ENCODE measurements at places on chromosomes 11 and 22. TPM values are rescaled to one million over a fixed set of nuclear protein-coding genes. Genes with fewer than 3 reads are reported as not detected.

The CCDC81 gene
- total RNA-seq = 0.59 TPM

The IFITM1 gene
- total RNA-seq = 123 TPM

DNA sequence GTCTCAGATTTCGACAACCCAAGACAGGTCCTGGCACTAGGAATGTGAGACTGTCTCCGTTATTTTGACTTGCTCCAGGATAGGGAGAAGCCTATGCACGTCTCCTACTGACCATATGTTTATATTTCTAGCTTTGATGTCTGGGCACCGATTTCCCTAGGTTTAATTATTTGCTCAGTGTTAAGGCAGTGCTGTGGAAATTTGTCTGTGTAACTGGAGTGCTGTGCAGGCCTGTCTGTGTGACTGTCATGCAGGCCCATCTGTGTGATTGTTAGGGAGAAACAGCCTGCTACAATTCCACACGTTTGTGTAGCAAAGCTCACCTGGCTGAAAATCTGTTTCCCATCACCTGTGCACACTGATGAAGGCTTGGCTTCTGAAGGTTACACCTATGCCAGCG, 29.6 kb upstream of the HSPA8 start:
- DNase-seq = no peak

The NXPE1 gene
- total RNA-seq = 0.11 TPM

The SLC22A12 gene
- not detected for total RNA-seq

GRCh38 chr11:64089493-64089892, 53.8 kb downstream of the FLRT1 start:
- no peak for DNase-seq

DNA sequence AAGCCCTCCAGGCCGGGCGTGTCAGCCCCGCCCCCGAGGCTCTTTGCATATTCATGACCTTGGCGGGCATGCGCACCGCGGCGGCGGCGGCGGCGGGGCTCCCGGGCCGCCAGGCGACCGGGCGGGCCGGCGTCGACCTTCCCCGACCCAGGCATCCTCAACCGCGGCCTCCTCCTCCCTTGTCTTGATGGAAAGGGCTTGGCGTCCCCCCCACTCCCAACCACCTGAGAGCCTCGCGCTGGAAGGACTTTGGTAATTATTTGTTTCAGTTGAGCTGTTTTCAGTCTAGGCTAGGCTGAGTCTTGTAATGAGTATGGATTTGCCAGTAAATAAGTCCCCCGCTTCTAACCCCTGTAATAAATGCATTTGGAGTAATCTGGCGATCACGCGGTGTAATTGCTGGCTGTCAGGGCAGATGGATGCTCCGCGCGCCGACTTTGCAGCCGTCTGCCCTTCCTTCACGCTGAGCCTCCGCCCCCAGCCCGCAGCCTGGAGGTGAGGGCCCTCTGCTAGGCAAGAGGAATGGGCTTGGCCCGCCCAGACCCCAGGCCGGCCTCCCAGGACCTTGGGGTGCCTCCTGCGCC, 25.2 kb downstream of the FLRT1 start:
- no peak for DNase-seq

DNA sequence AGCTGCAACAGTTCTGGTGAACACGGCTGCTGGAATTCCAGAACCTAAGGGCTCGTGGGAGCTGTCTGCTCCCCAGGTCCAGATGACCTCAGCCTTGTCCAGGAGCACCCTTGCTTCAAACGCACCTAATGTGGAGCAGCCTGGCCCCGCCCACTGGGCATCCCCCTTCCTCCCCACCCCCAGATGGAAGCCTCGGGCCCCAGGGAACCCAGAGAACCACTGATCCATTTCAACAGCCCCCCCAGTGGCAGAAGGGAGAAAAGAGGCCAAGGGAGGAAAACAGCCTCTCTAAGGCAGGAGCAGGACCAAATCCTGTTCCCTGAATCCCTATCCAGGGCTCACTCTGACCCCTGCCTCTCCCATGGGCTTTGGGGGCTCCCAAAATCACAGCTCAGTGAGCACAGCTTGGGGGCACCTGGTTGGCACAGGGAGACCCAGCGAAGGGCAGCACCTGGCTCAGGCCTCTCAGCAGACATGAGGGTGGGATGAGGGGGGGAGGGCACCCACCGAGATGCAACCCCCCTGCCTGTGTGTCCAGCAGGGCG, 1.2 kb downstream of the CYTH4 start:
- DNase-seq = no peak

- DNase-seq = no peak
Measured at GRCh38 chr22:45919504-45920286, 57.3 kb downstream of the WNT7B start.

DNA sequence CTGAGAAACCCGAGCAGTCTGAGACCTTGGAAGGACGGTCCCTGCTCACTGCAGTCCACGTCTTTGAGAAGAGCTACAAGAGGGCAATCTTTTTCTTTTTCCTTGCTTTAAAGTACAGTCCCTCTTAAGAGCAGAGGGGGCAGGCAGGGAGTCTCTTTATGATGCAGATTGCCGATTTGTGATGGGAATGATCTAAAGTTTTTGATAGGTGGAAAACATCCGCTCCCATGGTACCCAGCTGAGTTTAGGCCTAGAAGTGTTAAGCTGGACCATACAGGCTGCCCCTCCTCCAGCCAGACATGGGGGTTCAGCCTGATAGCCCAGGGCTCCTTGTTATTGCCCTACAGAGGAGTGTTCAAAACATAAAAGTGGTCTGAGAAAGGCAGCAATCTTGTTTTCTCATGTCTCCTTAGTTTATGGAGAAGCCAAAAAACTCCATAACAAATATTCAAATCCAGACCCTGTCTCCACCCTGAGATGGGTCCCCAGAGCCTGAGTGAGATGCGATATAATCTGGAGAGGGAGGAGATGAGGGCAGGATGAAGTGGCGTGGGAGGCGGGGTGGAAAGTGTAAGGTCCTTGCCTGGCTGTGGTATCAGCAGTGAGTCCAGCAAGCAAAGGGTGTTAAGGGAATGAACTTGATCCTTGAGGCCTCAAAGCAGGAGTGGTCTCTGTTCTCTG, 135.1 kb downstream of the FDX1 start:
- DNase-seq = no peak

The SEPTIN3 gene
- not detected for total RNA-seq

GRCh38 chr11:132876239-132876638, 656.1 kb downstream of the OPCML start:
- no peak for DNase-seq

The OR2AT4 gene
- total RNA-seq = not detected

DNA sequence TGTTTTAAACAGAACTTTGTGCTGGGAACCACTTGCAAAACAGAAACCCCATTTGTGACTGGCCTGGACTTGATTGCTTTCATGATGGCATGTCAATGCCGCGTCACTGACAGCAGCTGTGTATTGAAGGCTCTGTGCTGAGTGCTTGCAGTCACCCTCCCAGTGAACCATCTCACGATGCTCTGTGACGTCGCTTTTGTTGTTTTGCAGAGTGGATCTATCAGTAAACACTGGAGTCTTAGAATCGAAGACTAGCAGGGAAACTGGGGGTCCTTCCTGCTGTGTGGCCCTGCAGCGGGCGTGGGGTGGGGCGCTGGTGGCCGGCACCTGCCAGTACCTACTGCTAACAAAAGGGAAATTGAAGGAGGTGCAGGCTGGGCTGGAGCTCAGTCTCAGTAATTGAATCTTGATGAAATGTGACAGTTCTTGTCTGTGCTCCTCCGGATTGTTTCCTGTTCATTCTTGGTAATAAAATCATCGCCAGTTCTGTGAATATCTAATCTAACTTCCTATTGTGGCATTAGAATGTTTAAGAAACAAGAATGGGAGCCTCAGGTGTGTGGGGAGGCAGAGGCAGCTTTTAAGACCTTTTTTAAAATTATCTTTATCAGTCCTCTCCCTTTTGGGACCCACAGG, 50.5 kb upstream of the PARVG start:
- no peak for DNase-seq

DNA sequence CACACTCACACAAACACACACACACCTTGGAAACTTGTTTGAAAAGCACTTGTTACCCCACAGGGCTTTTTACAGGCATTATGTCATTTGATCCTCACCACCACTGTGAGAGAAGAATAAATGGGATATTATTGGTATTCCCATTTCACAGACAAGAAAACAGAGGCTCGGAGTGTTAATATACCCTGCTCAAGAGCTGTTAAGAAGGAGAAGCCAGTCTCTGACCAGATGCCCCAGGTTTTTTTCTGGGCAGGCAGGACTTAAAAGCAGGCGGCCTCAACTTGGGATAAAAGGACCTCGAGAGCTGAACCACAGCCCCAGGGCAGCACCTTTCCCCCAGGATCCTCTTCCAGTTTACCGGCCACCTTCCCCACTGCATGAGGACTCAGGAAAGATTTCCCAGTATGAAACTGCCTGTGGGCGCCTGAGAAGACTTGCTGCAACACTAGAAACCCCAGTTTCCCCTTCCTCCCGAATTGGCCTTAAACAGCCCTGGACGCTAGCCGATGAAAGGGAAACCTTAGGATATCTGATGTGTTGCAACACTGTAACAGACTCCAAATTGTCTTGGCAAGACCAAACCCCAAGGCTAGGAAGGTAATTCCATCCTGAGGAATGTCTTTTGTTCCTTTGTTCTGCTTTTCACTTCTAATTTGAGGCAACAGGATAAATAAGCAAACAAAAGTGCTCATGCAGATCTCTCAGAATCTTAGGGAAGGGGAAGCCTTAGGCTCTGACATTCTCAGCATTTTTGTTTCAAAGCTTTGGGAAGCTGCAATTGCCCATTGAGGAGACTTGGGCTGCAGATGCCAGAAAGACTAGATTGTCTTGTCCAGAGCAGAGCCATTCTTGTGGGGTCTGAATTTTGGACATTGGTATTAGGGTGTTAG, 173.5 kb downstream of the TRIM29 start:
- DNase-seq = no peak

- DNase-seq = no peak
Measured at GRCh38 chr11:113675003-113675561, 31.0 kb downstream of the TMPRSS5 start.

The CCND1 gene
- total RNA-seq = 258 TPM

The LYVE1 gene
- total RNA-seq = 15.2 TPM

DNA sequence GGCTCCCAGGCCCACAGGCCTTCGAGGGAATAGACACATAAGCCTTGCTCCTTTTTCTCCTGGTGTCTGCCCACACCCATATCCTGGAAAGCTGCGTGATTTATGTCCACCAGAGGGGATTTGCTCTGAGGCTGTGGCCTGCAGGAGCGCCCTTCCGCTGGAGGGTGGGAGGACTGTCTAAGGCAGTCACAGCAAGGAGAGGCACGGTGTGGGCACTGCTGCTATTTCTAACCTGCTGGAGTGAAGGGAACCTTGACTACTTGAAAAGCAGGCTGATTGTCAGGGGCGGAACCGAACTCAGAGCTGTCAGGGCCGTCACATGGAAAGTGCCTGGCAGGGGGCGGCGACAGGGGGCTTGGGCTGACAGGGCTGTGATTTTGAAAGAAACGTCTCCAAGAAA, 3.7 kb downstream of the UPB1 start:
- no peak for DNase-seq

The SEZ6L gene
- 0.65 TPM for total RNA-seq

- no peak for DNase-seq
Measured at GRCh38 chr11:34284811-34285481, 72.9 kb downstream of the ABTB2 start.

The ZNF408 gene
- 6.7 TPM for total RNA-seq

The CALCA gene
- total RNA-seq = 0.51 TPM

DNA sequence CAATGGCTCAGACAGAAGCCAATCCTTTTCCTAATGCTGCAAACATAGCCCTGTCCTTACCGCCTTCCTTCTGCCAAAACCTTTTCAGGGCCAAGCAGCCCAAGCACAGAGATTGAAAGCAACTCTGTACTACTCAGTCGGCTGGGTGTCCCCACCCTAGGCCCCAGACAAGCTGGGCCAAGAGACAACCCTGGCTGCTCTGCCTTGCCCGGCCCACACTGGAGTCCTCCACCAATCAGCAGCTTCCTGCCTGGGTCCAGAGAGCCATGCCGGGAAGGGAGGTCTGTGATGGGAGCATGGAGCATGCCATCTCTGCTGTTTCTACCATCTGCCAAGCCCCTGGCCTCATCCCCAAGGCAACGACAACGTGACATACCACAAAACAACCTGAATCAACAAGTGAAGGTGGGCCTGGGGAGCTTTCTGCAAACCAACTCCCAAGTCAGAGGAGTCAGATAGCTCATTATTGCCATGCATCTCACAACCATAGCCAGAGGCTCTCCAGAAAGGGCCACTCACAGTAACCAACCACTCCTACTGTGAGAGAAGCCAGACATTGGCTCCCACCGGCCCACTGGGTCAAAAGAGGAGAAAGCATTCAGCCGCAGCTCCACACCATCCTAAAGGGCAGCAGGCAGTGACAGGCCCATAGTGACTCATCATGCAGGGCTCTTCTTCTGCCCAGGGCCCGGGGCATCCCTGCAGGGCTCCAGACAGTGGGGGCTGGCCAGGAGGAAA, 18.2 kb downstream of the PATZ1 start:
- DNase-seq = no peak

The FOXRED2 gene
- 3.8 TPM for total RNA-seq

Data from cardiac septum (tissue), 1 donor.